ENCODE measurements at places on chromosomes 7 and 10.

DNA sequence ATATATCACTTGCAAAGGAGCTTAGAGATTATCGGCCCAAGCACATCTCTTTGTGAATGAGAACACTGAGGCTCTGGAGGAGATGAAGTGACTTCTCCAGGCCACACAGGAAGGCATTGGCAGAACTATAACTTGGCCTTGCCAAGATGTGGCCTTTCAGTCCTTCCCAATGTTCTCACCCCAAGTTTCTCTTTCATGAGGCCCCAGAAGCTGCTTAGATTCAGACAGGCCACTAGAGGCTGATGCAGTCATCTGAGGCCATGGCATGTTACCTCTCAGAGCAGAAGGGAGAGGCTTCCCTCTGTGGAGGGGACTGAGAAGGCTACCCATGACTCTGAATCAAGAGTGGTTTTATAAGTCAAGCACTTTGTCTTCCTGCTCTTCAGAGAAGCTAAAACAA lies 1003.7 kb downstream of the LRMDA start:
- DNase-seq: no peak

GRCh38 chr10:103661198-103661950 lies 167.9 kb downstream of the NEURL1 start:
- DNase-seq: peak; percentile 7

- no peak for DNase-seq
Observed at GRCh38 chr7:12581897-12582296, 11.4 kb downstream of the SCIN start.

GRCh38 chr10:131038056-131038455 lies 273.5 kb downstream of the TCERG1L start:
- no peak for DNase-seq

- DNase-seq: no peak
Observed at GRCh38 chr10:131657318-131657984, 243.4 kb upstream of the PPP2R2D start.

DNA sequence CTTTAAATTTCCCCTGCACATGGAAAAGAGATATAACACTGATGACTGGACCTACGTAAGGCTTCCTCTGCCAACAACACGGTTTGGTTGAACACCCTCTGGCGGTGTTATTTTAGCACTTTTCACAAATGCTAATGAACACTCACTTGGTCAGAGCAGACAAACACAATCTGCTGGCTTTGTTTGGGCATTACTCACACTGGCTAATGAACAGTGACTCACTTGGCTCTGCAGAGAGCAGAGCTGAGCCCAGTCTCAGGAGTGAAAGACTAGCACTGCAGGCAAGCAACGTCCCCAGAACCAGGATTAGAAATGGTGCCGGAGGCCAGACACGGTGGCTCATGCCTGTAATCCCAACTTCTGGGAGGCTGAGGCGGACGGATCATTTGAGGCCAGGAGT lies 430.8 kb downstream of the PLXNA4 start:
- no peak for DNase-seq

GRCh38 chr10:113648478-113648877 lies 15.4 kb downstream of the NRAP start:
- DNase-seq: no peak

DNA sequence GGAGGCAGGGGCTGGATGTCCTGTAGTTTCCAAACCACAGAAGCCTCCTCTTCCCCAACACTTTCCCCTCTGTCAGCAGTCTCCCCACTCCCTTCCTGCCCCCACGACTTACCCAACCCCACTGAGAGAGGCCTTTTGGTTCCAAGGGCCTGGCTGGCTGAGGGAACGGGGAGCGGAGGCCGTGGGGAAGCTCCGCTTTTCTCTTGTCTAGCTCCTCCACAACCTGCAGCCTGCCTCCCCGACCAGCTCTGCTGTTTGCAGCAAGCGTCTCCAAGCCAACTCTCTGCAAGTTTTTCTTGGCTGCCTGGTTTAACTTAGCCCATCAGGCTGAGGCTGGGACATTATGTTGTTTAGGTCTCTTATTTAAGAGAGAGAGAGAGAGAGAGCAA lies 126.8 kb downstream of the NEURL1 start:
- no peak for DNase-seq

GRCh38 chr7:12930534-12930933 lies 243.1 kb downstream of the ARL4A start:
- DNase-seq: no peak

DNA sequence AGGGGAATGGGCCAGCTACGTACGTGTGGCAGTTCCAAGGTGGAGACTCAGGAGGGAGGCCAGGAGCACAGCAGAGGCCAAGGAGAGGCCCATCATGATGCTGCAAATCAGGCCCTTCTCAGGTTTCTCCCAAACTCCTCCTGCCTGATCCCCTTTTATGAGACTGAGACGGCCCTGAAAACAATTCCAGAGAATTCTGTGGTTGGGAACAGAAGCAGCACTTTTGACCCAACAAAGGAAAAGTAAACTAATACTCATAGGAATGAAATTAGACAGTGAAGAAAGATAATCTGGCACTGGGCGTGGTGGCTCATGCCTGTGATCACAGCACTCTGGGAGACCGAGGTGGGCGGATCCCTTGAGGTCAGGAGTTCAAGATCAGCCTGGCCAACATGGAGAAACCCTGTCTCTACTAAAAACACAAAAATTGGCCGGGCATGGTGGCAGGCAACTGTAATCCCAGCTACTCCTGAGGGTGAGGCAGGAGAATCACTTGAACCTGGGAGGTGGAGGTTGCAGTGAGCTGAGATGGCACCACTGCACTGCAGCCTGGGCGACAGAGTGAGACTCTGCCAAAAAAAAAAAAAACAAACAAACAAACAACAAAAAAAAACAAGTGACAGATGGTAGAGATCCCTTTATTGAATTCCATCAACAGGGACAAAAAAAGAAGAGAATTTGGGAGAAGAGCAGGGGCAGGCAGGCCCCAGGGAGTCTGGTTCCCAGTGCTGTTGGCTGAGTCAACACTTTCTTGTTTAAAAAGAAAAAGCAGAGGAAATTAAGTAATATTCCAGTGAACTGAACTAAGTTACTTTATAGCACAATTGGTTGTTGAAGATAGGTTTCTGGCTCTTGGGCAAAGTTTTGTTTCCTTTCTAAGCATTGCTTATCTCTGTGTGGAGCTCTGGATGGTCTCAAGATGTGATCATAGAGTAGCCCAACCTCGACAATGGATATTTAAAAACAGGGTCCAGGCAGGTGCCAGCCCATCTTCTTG lies at the start of gene CCL26:
CCL26 (minus strand) TSS at position 131 of the 997 bp plus-strand sequence; CDS start at position 96, 35 bp downstream.
- no peak for DNase-seq

- no peak for DNase-seq
Observed at GRCh38 chr7:22990588-22990949, 23.4 kb downstream of the HYCC1 start.

- DNase-seq: no peak
Observed at GRCh38 chr7:10212649-10213048, 761.0 kb upstream of the PHF14 start.

DNA sequence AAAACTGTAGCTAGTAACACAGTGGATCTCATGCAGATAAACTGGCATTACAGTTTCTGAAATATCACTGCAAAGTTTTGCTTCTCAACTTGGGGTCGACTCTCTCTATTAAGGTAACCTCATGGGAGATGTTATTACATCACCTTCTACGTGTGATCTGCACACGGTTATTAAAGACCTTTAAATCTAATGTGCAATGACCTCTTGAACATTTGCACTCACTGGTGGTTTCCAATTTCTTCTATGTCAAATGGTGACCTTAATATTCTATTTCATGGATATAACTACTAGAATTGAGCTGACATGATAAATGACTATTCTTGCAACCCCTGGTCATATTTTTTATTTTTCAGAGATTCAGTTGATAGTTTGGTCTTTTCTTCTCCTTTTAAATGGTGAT lies 191.3 kb downstream of the PPP1R3A start:
- no peak for DNase-seq

DNA sequence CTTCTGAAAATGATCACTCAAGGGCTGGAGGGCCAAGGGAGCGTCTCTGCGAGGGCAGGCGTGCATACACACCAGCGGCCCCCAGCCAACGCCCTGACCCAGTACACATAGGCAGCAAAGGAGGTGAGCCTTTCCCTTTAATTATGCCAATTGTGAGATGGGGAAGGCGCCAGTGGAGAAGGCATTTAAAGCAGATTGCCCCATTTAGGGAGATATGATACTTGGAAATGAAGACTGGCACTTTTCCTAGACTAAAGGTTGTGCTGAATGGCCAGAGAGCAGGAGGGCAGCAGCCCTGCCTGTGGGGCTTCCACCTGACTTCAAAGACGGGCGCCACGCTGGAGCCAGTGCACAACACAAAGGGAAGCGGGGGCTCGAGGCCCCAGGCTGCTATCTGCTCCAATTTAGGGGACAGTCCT lies 24.1 kb downstream of the HIPK2 start:
- DNase-seq: no peak

DNA sequence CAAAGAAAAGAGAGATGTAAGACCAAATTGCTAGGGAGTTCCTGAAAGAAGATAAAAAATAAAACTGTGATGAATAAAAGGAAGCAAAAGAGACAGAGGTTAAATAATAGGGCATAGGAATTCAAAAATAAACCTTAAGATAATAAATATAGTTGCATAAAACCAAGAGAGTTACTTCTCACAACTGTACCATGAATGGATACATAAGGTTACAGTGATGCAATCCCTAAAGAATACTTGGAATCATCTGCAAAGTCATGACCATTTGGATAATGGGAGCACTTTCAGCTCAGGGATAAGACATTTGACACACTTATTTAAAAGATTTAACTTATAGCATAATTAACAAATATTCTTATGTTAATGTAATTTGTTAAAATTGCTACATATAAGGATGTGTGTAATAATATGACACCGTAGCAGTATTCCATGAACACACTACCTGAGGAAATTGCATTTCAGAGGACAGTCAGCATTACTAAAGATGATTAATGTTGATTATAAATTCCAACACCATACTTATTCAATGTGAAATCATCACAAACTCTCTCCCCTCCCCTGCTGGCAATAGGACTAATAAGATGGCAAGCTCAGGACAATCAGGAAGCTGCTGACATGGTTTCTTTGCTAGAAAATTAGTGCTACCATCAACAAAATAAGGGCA lies 202.1 kb upstream of the AKR1E2 start:
- no peak for DNase-seq

DNA sequence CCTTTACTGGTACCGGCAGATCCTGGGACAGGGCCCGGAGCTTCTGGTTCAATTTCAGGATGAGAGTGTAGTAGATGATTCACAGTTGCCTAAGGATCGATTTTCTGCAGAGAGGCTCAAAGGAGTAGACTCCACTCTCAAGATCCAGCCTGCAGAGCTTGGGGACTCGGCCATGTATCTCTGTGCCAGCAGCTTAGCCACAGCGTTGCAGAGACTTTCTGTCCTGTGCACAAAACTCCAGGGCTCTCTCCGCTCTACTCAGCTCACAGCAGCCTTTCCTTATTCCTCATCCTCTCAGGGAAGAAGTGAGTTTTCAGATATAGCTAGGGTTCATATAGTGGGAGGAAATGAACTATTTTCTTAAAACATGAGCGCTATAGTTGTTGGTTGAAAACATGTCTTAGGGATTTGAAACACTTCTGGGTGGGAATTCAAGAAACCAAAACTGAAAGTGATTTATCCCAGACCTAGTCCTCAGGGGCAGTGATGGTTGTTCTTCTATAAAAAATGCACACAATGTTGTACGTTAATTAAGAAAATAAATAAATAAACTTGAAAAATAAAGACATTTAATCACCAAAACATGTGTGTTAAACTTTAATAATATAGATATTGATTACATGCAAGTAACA lies 150.2 kb upstream of the PRSS58 start:
- no peak for DNase-seq

DNA sequence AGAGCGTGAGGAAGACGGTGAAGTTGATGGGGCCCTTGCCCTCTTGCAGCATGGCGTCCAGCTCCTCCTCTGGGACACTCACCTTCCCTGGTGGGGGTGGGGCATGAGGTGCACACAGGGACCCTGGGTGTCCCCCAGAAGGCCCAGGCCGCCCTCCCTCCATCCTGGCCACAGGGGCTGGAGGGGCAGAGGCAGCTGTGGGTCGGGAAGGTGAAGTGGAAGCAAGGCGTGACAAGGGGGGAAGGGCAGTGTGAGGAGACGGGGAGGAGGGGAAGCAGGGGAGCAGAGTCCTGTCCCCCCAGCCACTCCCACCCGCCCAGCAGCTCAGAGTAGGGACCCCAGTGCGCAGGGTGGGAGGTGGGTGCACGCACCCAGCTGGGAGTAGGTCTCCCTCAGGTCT lies 791 bp downstream of the MYL7 start:
- DNase-seq: no peak

Data from stimulated activated CD8-positive, alpha-beta memory T cell treated with anti-CD3 and anti-CD28 coated beads, Interleukin-4, amount 100 ng/mL, for 1 hour (primary cell).